ENCODE measurements at places on chromosomes 5 and 9. TPM values are rescaled to one million over a fixed set of nuclear protein-coding genes. Genes with fewer than 3 reads are reported as not detected.

The PPIC gene
- 10.9 TPM for total RNA-seq

The SLC25A2 gene
- not detected for total RNA-seq

The KIF12 gene
- not detected for total RNA-seq

The PBX3 gene
- total RNA-seq = 12.5 TPM

GRCh38 chr5:109350537-109351270 lies 59.1 kb downstream of the PJA2 start:
- DNase-seq = no peak

DNA sequence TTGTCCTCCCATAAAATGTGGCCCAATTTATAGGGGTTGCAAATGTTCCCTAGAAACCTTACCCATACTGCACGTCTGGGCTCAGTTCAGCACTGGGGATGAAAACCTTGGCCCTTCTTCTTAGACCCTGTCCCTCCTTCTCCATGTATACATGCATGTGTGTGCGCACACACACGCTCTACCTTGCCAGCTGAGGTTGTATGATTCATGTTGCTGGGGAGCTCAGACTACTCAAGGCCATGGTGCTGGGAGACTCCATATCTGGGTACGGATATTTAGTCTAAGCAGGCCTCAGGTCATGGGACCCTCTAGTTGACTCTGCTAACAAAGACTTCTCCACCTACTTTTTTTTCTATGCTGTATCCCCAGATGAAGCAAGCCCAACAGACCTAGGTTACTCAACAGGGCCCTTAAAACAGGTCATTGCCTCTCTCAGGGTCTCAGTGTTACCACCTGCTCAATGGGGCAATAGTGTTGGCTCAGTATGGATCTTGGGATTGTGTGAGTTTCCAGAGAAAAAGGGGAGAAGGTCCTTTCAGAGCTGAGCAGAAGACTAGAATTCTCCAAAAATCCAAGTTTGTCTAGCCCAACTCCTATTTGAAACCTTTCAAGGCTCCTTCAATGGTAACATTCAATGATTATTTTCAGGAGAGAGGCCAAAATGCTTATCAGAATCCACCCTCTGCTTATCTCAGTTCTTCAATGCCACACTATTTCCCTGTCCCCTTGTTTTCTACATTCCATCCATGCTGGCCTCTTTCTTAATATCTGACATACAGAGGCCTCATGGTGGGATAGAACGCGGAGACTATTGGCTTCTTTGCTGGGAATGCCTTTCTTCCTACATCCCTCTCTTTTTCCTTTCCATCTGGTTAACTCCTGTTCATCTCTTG lies 123.6 kb upstream of the PITX1 start:
- no peak for DNase-seq

GRCh38 chr5:149730620-149731331 lies 666 bp downstream of the PPARGC1B start:
- no peak for DNase-seq

GRCh38 chr9:95903398-95903797 lies 27.9 kb downstream of the ERCC6L2 start:
- DNase-seq = no peak

- no peak for DNase-seq
These were observed 735 bp downstream of the IDNK start for GRCh38 chr9:83623679-83624076.

DNA sequence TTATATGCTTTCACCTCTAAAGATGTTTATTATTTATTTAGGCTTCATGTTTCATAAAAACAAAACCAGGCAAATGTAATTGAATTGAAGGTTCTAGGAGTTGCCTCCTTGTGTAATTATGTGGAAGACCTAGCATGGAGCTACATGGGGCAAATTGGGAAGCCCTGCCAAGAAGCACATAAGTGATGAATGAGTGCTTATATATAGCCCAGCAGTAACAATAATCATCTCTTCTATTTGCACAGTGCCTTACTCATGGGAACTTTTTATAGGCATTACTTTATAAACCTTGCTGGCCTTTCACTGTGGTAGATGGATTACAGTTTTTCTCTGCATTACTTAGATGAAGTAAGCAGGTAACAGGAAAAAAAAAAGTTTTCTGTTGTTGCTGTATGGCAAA lies 40.0 kb upstream of the GRAMD2B start:
- DNase-seq = no peak

- DNase-seq = no peak
These were observed 1.1 kb upstream of the OTULINL start for GRCh38 chr5:14580398-14581034.

DNA sequence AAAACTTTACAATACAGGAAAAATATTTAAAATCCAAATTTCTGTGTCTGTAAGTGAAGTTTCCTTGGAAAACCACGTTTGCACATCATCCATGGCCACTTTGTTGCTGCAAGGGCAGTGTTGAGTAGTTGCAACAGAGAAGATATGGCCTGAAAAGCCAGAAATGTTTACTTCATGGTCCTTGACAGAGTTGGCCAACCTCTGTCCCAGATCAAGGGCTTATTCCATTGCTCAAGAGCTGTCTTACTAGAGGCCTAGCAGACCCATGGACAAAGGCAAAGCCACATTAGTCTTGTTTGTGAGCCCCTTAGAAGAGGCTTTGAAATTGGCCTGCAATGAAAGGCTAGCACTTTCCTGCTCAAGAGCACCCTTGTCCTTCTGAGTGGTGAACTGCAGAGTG lies 119.4 kb downstream of the GAS1 start:
- no peak for DNase-seq

GRCh38 chr9:3508521-3509291 lies 17.1 kb downstream of the RFX3 start:
- no peak for DNase-seq

GRCh38 chr9:1044643-1045042 lies 5.5 kb upstream of the DMRT2 start:
- DNase-seq = no peak

GRCh38 chr9:129362287-129363000 lies 184.4 kb upstream of the IER5L start:
- no peak for DNase-seq

- no peak for DNase-seq
These were observed 98.7 kb downstream of the MED10 start for GRCh38 chr5:6279607-6280006.

- DNase-seq = no peak
These were observed 4.2 kb upstream of the HAVCR2 start for GRCh38 chr5:157113002-157113401.

- peak; percentile 58 for DNase-seq
These were observed 63.7 kb downstream of the MLLT3 start for GRCh38 chr9:20558566-20559016.

- peak; percentile 48 for DNase-seq
These were observed 50.7 kb downstream of the ARRDC3 start for GRCh38 chr5:91332267-91333045.

DNA sequence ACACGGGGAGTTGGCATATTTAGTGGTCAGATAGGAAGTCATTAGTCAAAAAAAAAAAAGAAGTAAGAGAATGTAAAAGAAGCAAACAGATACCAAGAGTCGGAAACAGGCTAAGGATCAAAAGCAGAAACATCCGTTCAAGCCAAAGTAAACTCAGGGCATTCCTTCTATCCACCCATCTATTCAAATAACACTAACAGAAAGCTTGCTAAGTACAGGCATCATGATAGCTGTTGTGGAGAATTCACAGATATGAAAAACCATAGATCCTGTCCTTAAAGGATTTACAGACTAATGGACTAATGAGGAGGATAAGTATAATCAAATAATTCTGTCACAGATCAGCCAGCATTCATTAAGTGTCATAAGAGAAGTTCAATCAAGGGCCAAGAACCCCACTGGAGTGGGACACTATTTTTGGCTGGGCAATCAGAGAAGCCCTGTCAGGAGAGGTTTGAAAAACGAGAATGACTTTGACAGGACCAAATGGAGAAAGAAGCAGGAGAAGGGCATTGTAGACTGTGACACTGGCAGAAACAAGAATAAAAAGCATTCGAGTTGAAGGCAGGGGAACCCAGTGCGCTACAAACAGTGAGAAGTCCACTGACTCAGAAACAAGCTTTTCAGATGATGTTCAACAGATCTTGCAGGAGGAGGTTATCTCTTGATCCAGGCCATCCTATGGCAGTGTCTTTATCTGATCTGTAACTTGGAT lies 154.2 kb upstream of the TSLP start:
- DNase-seq = no peak

GRCh38 chr5:127452626-127453025 lies 64.8 kb upstream of the PRRC1 start:
- no peak for DNase-seq
